HFF-Myc (cell line): ENCODE measurements at places on chromosomes 6 and 20.
A peak's percentile ranks its signal among the peaks of the same experiment; 100 is the strongest.

GRCh38 chr6:34196116-34196832 is 40.4 kb upstream of the HMGA1 start:
- DNase-seq, result peak; percentile 17

DNA sequence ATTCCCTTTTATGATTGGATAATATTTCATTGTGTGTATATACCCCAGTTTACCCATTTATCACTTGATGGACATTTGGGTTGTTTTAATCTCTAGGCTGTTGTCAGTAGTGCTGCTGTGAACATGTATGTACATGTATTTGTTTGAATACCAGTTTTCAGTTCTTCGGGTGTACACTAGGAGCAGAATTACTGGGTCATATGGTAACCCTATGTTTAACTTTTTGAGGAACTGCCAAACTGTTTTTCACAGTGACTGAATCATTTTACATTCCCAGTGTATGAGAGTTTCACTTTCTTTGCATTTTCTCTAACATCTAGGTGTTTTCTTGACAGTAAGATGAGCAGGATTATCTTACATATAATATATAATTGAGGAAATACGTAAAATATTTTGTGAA is 44.7 kb upstream of the ADIG start:
- peak; percentile 22 for DNase-seq

DNA sequence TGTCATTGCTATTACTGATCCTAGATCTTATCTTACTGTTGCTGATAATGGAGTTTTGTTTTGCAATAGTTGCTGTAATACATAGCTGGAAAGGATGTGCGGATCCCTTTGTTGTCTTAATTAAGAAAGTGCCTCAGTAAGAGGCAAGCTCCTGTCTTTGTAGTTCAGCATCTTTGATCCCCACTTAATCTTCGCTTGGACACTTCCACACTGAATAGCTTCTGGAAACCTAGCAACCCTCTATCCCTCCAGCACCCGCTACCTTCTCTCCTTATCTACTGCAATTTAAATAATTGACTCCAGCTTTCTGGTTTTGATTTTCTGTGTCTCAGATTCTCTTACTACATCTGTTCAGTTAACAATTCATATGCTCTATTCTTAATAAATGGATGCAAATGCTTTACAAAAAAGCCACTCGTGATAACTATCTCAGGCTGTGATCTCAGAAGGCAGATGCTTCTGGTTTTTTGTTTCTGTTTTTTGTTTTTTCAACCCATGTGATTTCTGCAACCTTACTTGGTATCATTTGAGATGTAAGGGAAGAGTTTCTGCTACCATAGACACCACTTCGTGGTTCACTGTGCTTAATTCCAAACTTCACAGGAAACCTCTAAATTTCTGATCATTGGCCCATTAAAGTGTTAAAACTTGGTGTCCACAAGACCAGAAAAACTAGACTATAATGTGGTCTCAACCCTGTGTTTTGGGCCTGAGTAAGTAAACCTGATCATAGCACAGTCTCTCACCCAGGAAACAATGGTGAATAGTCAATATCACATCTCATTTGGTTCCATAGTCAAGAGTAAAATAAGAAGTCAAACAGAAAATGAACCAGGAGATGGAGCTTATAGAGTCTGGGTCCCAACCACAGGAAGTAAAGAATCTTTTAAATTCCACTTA is 352.1 kb upstream of the SOX4 start:
- DNase-seq, result no peak

GRCh38 chr6:20233007-20233730 is 20.9 kb upstream of the MBOAT1 start:
- no peak for DNase-seq

DNA sequence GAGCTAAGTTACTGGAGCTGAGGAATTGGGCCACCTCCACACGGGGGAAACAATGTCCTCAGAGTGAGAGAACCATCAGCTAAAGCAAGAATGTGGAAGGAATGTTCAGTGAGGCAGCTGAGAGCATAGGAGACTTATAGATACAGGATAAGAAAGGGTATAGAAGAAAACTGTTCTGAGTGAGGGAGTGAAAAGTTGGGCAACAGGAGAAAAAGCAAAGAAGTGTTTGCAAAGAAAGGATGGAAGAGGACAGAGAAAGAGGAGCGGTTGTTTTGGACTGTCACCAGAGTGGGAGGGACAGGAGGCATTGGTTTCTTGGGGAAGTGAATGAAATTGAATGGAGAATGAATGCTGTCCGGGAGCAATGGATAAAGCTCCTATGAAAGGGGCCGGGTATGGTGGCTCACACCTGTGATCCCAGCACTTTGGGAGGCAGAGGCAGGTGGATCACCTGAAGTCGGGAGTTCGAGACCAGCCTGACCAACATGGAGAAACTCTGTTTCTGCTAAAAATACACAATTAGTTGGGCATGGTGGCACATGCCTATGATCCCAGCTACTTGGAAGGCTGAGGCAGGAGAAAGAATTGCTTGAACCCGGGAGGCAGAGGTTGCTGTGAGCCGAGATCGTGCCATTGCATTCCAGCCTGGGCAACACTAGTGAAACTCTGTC is 296.5 kb downstream of the ADGB start:
- DNase-seq, result no peak

- peak; percentile 7 for DNase-seq
These were observed 24.6 kb upstream of the CTNNBL1 start for GRCh38 chr20:37669062-37669772.

GRCh38 chr20:23147964-23148730 is 62.0 kb upstream of the CD93 start:
- DNase-seq, result no peak

DNA sequence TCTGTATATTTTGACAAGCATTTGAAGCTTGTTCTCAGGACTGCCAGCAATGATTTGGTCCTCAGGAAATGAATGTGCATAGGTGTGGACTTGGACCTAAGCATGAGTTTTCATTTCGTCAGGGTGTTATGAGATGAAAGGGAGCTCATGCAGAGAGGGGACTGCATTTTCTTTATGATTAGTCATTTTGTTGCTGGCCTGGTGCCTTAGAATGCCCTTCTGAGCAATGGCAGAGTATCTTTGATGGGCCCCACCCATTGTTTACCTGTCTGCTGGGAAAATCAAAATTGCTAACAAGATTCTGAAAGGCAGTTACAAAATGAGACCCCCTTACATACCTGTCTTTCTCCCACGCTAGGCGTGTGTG is 51.5 kb upstream of the MTHFD1L start:
- no peak for DNase-seq

GRCh38 chr6:159966339-159966738 is 2.5 kb upstream of the IGF2R start:
- no peak for DNase-seq

DNA sequence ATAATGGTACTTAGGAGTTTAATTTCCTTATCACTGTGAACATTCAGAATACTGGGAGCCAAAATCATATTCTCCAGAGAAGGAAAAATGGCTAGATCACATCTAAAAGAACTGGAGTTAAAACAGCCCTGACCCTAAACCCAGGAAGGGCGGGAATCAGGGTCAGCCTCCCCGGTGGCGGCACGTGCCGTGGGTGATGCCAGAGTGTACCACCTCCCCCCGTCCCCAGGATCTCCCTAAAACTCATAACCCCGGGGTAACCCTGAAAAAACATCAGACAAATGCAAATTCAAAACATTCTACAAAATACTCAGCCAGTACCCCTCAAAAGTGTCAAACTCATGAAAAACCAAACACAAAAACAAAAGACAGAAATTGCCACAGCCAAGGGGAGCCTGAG is 148.3 kb downstream of the DLL1 start:
- DNase-seq, result no peak

GRCh38 chr6:23957017-23957416 is 169.0 kb upstream of the NRSN1 start:
- no peak for DNase-seq

DNA sequence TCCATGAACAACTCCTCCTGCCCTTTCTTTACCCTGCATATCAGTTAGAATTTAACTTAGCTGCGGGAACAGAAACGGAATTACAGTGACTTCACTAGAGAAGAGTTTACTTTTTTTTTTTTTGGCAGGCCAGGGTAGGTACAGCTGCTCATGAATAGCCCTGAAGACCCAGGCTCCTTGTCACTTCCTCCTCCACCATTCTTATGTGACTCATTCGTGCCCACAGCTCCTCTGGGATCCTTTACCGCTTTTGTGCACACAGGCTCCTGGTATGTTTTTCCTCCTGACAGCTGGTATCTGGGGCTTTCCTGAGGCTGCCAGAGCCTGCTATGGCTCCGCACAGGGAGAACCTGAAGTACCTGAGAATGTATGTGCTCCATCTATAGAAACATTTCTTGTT is 3.9 kb upstream of the KCNS1 start:
- no peak for DNase-seq

GRCh38 chr6:113684382-113684901 is 172.7 kb upstream of the MARCKS start:
- DNase-seq, result no peak

DNA sequence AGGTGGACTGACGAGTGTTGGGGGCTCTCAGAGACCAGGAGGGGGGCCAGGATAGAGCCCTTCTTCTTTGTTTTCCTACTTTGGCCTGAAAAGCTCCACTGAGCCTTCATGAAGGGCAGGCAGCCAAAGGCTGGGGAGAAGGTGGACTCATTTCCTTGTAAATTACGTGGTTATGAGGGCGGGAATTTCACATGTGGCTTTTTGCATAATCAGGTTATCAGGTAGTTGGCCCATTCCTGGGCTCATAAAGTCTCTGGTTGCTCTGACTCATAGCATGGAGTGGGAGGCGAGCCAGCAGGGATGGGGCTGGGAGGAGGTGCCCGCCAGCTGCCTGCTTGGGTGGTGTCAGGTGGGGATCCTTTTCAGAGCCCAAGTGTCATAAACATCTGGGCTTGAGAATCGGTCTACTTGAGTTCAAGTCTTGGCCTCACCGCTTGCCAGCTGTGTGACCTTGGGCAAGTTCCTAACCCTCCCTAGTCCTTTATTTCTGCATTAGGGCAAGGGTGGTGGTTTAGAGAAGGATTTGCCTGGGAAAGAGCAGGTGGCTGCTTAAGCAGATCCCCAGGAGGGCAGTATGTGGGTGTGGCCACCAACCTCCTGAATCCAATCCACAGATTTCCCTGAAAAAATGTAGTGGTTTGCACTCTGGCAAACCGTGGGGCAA is 26.5 kb upstream of the RNF24 start:
- DNase-seq, result peak; percentile 91

- DNase-seq, result no peak
These were observed 95.6 kb upstream of the ISM1 start for GRCh38 chr20:13125486-13125885.

- no peak for DNase-seq
These were observed 931.1 kb downstream of the KIF16B start for GRCh38 chr20:15642109-15642508.

- no peak for DNase-seq
These were observed 24.6 kb upstream of the CEP162 start for GRCh38 chr6:84251891-84252539.

DNA sequence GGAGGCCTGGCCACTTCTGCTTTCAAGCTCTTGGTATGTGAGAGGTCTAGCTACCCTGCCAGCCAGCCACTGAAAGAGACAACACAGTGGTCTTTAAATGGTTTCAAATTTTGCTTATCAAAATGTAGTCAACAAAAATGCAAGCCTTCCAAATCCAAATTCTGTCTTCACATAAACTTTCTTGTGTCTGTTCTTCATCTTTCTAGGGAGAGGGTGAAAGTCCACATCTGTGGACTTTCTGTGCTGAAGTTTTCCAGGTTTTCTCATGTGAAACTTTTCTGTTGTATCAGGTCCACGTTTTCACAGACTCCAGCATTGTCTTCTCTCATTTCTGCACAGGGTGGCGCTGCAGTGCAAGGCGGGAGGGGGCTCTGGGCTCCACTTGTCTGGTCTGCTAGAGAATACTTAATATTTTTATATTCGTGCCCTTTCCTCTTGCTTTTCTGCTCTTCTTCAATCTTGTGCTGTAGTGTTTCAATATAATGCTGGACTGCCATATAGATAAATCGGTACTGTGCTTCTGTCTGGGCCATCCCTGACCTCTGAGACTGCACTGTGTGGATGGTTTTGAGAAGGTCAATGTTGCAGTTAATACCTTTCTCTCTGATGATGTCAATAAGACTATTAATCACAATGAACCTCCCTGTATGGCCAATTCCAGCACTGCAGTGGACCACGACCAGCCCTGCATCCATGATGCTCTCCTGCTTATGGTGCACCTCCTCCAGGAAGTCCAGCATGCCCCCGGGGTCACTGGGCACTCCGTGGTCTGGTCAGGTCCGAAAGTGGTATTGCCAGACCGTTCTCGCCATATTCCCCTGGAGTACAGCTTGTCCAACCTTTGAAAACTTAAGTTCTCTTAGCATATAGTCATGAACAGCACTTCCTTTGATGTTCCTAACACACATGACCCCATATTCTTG is 161.6 kb upstream of the TNFAIP3 start:
- no peak for DNase-seq

DNA sequence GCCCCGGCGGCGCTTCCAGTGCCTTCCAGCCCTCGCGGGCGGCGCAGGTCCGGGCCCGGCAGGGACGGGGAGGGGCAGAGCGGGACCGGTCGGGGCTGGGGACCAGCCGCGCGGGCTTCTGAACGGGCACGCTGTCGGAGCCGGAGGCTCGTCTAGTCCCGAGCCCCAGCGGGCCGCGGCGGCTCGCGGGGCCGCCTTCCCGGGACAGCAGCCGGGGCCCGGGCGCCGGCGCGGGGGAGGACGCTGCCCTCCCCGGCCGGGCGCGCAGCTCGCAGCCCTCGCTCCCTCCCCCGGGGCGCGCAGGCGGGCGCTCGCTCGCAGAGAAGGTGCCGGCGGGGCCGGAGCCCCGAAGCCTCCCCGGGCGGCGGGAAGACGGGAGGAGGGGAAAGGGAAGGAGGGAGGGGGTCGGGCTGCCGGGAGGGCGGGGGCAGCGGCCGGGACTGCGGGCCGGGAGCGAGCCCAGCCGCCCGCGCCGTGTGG is 696 bp upstream of the SIRPA start:
- no peak for DNase-seq

GRCh38 chr20:57818418-57819181 is 108.8 kb upstream of the PMEPA1 start:
- DNase-seq, result no peak

- no peak for DNase-seq
These were observed 4.7 kb downstream of the LINC00237 start for GRCh38 chr20:21101453-21101931.

DNA sequence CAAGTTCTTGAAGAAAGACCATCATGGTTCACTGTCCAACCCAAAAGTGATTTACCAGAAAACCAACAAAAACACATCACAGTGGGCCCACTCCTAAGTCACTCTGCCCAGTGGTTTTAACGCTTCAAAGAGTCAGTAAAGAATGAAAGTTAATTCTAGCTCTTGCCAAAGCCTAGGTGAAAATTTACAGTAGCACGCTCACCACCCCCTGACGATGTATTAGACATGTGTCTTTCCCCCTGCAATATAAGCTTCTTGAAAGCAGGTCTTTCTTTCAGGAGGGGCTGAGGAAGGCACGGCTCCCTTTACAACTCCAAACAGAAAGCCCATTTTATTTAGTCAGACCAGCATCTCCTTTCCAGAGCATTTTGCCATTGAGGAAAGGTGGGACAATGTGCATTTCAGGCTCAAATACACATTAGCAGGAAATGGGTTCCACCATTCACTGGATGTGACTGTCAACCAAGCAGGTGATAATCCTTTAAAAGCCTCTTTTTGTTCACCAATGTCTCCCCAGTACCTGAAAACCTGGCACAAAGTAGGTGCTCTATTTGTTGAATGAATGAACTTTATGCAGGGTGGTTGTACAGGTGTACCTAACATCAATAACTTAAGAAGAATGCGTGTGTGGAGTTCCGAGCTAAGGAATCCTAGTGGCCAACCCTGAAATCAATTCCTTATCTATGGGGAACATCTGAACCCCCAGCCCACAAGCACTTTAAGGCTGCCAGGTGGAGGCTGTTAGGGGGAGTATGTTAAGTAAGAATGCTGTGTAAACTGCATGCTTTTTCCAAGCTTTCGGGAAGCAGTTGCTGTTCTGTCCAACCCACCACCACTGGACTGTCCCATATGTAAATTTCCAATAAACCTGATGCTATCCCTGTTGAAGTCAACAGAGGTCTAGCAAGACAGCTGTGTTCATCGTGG is 11.4 kb downstream of the EZR start:
- no peak for DNase-seq
